ENCODE measurements at places on chromosomes 6 and 20. TPM values are rescaled to one million over a fixed set of nuclear protein-coding genes. Genes with fewer than 3 reads are reported as not detected.

Gene GJA1
- total RNA-seq = 78.1 TPM

Gene TREM2
- total RNA-seq = 5.7 TPM

Gene CTCFL
- not detected for total RNA-seq

Gene CASS4
- total RNA-seq = not detected

Gene DACT2
- 0.16 TPM for total RNA-seq

Gene LINC00237
- not detected for total RNA-seq

Gene OR5V1
- total RNA-seq = not detected

Gene TMEM74B
- 0.39 TPM for total RNA-seq

Gene SCRT2
- total RNA-seq = not detected

Gene SLC32A1
- total RNA-seq = not detected

Gene MTFR2
- 8.6 TPM for total RNA-seq

Gene FAM162B
- total RNA-seq = 0.08 TPM

Gene TRAPPC3L
- total RNA-seq = not detected

Gene DDO
- total RNA-seq = 0.23 TPM

Gene COL19A1
- not detected for total RNA-seq

Gene AVP
- not detected for total RNA-seq

Gene NEURL2
- total RNA-seq = 3.4 TPM

Gene SMOC2
- not detected for total RNA-seq

Gene CNBD2
- 2.2 TPM for total RNA-seq

Gene COL9A3
- 6.2 TPM for total RNA-seq

Gene ACSS2
- total RNA-seq = 114 TPM

Gene TCP11
- not detected for total RNA-seq

Gene CENPW
- 6.4 TPM for total RNA-seq

Measured in hair follicular keratinocyte (primary cell).